ENCODE measurements at places on chromosomes 2 and 18.

DNA sequence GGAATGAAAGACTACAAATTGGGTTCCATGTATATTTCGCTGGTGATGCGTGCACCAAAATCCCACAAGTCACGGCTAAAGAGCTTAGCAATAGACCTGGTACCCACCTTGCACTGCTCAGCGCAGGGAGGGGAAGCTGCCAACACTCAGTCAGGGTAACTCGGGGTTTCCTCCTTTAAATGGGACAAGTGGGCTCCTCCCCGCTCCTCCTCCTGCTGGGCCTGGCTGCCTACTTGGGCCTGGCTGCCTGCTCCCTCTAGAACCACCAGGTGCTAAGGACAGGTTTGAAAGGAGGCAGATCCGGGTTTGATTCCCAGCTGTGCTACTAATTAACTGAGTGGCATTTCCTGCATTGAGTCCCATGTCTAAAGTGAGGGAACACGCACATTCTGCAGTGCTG lies 23.4 kb downstream of the MYO7B start:
- no peak for DNase-seq

- DNase-seq, result no peak
These were observed 24.2 kb downstream of the TNS1 start for GRCh38 chr2:217978536-217979150.

DNA sequence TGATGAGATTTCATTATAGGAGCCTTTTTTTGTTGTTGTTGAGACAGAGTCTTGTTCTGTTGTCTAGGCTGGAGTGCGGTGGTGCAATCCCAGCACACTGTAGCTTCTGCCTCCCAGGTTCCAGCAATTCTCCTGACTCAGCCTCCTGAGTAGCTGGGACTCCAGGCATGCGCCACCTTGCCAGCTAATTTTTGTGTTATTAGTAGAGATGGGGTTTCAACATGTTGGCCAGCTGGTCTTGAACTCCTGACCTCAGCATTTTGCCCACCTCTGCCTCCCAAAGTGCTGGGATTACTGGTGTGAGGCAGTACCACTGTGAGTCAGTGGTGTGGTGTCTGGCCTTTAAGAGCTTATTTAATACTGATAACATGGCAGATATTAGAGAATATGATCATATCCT lies 60.1 kb downstream of the MOB4 start:
- no peak for DNase-seq

DNA sequence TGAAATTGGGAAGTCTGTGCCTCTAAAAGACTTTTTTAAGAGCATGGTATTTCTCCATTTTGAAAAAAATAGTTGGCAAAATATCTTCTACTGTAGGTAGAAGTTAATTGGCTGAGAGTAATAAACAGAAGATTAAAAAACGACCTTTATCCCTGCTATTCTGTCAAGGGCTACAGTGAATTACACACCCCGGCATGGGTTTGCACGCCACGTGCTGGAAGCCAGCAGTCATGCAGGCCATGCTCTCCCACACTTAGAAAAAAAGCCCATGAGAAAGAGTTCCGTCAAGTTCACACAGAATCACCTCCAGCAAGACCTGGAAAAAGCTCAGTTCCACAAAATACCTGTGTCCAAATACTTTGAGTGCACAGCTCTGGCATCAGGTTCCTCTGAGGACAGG lies 26.8 kb downstream of the FAM110C start:
- DNase-seq, result no peak

- DNase-seq, result no peak
These were observed 57.1 kb upstream of the OTOF start for GRCh38 chr2:26534865-26535662.

GRCh38 chr2:121502246-121502645 lies 28.4 kb upstream of the RNU4ATAC start:
- no peak for DNase-seq

DNA sequence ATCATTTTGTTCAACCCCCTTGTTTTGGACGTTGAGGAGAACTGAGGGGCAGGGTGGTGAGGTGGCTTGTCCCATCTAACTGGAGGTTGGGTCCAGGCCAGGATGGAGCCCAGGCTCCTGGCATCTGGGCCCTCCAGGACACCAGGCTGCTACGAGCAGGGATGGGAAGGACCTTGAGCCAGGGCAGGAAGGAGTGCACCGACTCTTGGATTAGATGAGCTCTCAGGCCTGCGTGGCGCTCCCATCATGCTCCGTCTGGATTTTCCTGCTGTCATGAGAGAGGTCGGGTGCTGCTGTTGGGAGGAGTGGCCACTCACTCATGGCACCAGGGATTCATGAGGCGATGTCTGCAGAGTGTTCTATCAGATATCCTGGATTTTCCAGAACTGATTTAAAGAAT lies 18.3 kb upstream of the ALLC start:
- DNase-seq, result no peak

DNA sequence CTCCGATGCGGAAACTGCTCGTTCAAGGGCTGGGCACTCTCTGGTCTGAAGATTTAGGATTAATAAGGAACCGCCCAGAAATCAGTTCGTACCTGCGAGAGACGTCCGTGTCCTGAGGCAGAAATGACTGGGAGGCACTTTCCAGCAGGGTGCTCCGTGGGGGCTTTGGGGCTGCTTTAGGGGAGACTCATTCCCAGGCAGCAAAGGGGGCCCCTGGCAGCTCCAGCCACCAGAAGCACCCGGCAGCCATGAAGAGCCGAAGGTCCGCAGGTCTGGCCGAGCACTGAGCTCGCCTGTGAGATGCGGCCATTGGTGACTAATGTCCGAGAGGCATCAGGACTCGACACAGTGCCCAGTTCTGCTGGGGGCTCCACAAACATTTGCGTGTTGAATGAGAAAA lies 20.9 kb downstream of the KCNG2 start:
- DNase-seq, result no peak

- DNase-seq, result no peak
These were observed 189.4 kb upstream of the GLI2 start for GRCh38 chr2:120546048-120546864.

GRCh38 chr2:181426672-181427071 lies 30.5 kb upstream of the ITGA4 start:
- peak; percentile 70 for DNase-seq

DNA sequence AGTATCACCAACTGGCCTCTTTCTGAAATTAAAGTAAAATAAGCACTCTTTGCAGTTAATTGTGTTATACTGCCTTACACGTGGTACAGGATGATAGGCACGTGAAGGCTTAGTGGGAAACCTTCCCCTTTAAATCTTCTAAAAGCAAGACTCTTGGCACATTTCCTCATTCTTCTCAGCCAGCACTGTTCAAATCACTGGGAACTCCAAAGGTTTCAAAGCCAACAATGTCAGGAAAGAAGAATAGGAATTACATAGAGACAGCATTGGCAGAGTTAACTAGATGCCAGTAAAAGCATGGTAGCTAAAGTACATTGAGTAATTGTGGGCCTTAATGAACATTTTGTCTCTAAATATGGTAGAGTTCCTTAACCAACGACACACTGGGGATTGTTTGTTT lies 96.4 kb downstream of the DTNA start:
- DNase-seq, result no peak

DNA sequence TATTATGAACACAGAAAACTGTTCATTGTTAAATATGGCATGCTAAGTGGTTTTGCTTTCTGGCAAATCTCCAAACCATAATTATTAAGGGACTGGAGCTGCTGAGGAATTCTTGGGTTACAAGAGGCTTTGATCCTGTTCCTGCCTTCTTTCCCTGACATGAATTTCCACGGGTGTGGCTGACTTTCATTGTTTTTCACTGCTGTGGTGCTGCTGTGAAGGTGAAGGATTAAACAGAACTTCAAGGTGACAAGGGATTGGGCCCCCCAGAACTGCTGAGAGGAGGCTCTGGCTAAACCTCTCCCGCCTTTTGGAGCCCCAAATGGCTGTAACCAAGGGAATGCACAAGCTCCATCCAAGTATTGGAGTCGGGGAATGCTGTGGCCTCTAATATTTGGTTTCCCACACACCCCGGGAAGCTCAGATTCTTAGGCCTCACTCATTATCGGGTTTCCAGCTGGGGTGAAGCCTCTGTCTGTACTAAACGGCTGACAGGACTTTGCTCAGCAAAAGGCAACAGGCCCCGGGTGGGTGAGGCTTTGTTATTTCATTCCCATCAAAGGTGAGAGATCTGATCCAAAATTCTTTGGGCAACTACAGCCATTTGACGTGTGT lies 29.0 kb upstream of the ZFP36L2 start:
- DNase-seq, result peak; percentile 70

DNA sequence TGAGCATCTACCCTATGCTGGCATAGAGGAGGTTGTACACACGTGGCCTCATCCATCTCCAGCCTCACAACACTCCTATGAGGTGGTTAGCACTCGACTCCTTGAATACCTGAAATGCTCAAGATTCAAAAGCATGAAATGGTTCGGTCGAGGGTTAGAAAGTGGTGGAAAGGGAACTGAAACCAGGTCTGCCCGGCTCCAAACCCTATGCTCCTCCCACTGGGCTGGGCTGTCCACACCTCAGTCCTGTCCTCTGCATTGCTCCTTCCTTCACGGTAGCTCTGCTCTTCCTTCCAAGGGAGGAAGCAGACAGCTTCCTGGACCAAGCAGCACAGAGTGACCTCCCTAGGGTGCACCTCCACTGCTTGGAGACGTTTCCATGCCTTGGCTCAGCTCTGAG lies 565.2 kb upstream of the ID2 start:
- DNase-seq, result no peak

GRCh38 chr2:171598713-171599319 lies 76.5 kb downstream of the CYBRD1 start:
- peak; percentile 57 for DNase-seq

GRCh38 chr18:75130591-75131328 lies 78.2 kb downstream of the PTGR3 start:
- no peak for DNase-seq

DNA sequence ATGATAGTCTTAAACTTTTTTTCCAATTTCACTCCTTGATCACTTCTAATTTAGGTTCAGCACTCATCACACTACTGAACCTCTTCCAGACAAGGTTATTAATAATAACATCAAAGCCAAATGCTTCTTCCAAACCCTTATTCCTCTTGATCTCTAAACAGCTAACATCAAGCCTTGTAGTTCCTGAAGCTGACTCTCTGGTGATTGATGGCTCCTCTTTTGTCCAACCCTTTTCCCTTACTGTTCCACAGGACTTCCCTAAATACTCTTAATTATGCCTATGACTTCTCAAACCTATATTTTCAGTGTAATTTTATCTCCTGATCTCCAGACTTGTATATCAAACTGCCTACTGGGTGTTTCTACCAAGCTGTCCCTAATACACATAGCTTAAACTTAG lies 83.9 kb downstream of the FAM228A start:
- no peak for DNase-seq

DNA sequence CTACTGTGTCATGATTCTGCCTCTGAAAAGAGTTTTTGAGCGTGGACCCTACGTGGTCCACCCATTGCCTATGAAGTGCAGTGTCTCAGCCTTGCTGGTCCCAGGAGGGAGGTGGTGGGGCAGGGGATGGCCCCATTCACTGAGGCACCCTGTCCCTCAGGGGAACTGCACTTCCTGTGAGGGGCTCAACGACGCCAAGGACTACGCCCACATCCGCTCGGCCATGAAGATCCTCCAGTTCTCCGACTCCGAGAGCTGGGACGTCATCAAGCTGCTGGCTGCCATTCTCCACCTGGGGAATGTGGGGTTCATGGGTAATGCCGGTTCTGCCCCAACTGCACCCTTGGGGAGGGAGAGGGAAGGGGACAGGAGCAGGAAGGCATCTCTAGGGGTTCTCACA lies 42.5 kb downstream of the MYO7B start:
- no peak for DNase-seq

- DNase-seq, result no peak
These were observed 22.4 kb upstream of the MGAT5 start for GRCh38 chr2:134231301-134231964.

DNA sequence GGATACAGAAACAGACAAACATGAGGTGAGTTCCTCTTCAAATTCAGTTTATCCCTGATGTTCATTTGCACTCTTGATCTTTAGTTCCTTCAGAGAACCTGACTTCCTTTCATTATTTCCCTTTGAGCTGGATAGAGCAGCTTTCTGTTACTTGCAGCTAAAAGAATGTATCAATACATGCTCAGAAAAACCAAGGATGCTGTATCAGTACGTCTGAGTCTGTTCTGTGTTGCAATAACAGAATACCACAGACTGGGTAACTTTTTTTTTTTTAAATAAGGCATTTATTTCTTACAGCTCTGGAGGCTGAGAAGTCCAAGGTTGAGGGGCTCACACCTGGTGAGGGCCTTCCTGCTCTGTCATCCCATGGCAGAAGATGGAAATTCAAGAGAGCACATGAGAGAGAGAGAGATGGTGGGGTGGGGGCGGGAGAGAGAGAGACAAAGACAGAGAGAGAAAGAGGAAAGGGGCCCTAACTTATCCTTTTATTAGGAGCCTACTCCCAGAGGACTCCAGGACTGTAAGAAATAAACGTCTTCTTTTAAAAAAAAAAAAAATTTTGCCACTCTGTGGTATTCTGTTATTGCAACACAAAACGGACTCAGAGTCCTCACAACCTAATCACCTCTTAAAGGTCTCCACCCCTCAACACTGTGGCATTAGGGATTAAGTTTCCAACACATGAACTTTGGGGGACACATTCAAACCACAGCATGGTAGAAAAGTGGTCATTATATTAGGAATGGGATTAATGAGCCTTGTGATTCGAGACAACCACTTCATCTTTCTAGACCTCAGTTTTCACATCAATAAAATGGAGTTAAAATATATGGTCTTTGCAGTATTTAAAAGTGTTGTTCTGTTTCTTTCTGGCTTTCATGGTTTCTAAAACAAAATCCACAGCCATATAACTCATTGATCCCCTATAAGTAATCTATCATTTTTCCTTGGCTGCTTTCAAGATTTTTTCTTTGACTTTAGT lies 18.4 kb upstream of the SELENOI start:
- DNase-seq, result no peak

DNA sequence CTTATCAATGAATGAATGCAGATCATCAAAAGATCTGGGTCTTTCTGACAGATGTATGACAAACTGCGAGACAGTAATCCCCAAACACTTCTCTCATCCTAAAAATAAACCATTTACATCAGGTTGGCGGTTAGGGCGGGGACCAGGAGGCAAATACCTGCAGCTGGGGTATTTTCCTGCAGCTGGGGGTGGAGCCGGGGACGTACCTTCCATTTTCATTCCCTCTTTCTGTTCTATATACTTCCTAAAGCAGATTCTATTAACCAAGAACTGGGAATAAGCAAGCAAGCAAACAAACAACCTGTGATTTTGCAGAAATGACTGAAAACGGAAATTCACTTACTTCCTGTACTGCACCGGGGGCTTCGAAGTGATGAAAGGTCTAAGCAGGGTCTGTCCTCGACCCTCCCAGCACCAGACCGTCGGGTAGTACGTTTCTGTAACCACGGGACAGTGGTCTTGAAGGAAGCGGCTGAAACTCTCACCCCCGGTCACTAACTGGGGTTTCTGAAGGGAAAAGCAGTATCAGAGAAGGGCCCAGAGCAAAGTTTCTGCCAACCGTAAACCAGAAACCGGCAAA lies 1.2 kb downstream of the ABHD3 start:
- peak; percentile 4 for DNase-seq

GRCh38 chr2:208698114-208698513 lies 291.5 kb downstream of the PTH2R start:
- DNase-seq, result no peak

DNA sequence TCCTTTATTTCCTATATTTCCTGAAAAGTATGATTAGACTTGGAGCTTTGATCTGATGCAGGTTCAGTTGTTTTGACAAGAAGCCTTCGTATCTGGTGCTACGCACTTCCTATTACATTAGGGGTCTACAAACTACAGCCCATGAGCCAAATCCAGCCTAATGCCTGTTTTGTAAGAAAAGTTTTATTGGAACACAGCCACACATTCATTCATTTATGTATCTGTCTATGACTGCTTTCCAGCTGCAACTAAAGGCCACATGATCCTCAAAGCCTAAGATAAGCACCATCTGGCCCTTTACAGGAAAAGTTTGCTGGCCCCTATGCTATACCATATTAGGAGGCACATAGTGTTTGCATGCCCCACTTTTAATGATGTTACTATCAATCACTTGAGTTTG lies 26.0 kb downstream of the EIF2AK3 start:
- no peak for DNase-seq

Data from NCI-H1105 (cell line).